DMS79 treated with DMSO at 0.1 percent for 48 hours (cell line): ENCODE measurements at places on chromosomes 3 and 15.

GRCh38 chr3:135982922-135983581, 17.5 kb downstream of the PPP2R3A start:
- DNase-seq, result no peak

- no peak for DNase-seq
Measured at GRCh38 chr15:76336254-76337058, at the start of gene ISL2. TSS of gene ISL2 (plus strand) at chr15:76336773. CDS start at chr15:76336884, 111 bp downstream.

- DNase-seq, result no peak
Measured at GRCh38 chr3:132332508-132332907, 15.3 kb downstream of the ACP3 start.

DNA sequence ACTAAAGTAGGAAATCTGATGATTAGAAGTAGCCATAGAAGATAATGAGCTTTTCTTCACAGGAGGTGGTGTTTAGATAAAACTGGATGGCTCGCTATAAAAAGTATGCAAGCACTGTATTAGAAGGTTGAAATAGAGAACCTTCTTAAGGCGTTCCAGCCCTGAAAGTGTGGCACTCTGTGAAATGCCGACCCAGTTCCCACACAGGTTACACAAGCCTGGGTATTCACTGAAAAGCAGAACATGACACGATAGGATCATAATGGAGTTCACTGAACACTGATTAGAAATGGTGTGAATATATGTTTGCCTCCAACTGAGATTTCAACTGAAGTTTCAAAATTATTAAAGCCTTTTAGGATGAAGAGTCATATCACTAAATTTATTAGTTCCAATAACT, 15.0 kb upstream of the LRRC34 start:
- DNase-seq, result no peak

- no peak for DNase-seq
Measured at GRCh38 chr15:39709941-39710340, 72.7 kb downstream of the FSIP1 start.

- DNase-seq, result no peak
Measured at GRCh38 chr15:29675791-29676301, 146.4 kb downstream of the TJP1 start.

- no peak for DNase-seq
Measured at GRCh38 chr15:35166730-35167359, 81.8 kb upstream of the NANOGP8 start.

GRCh38 chr3:147397155-147397874, 9.0 kb downstream of the ZIC4 start:
- no peak for DNase-seq

GRCh38 chr3:109382588-109382987, 45.2 kb upstream of the DPPA4 start:
- DNase-seq, result no peak

DNA sequence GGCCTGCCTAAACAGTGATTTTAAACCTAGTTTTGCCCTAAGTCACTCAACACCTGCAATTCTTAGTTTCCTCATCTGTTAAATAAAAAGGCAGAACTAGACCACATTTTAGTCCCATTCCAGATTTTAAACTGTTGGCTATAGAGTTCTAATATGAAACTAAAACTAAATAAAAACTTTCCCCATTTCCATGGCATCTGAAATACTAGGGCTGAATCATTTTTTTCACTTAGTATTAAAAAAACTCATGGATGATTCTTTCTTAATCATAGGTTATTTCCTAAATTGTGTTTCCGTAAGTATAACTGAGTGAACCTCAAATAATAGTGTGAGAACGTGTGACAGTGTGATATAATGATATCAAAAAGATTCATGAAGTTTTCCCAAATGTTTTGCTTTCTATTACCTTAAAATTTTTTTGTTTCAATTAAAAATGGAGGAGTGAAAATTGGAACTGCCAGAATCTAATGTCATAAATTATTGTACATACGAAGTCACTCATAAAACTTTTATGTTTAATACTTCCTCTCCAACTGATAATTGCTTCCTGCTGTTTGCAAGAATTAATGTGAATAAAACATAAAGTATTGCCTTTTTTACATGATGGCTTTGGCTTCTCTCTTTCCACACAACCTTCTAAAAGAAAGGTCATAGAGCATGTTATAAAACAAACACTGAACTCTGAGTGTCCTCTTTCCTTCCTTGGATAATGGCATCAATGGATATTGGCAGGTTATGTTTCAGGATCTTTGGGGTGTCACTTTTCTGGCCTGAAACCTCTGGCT, 315.1 kb upstream of the MME start:
- no peak for DNase-seq

DNA sequence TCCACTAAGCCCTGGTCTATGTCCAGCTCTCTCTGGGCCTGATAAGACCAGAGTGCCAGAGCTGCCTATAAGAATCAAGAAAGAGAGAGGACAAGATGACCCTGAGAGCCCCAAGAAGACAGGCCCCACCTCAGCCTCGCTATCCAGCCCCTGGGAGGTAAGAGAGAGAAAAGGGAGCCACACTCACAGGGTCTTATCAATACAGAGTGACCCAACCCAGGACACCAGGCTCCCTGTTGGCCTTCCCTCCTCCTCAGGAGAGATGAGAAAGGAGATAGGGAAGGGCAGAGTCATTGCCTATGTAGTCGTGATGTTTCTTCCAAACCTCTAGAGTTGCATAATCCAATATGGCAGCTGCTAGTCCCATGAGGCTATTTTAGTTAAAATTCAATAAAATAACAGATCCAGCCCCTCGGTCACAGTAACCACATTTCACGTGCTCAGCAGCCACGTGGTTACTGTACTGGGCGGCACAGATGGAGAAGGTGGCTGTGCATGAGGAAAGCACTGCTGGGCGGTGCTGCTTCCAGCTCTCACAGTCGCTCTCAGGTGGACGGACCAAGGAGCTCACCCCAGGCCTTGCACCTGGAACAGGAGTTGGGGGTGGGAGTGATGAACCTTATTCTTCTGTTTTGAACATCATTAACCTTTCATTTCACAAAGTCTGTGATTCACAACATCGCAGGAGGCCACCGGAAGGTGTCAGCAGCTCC, 525.8 kb downstream of the SHQ1 start:
- DNase-seq, result no peak

DNA sequence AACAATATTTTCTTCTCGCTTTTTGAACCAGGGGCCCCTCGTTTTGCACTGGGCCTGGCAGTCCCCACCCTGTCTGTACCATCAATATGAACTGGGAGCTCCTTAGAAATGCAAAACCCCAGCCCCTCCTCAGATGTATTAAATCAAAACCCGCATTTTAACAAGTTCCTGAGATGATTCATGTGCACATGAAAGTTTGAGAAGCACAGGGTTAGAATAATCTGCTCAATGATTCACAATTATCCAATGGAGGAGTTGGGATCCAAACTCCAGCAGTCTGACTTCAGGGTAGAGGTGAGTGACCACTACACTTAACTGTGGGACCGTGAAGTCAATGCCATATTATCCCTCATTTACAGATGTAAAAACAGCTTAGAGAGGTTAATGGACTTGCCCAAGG, 256.4 kb downstream of the IGSF11 start:
- no peak for DNase-seq

- DNase-seq, result no peak
Measured at GRCh38 chr15:73951601-73952000, 25.3 kb downstream of the LOXL1 start.

GRCh38 chr3:164524201-164524600, 554.1 kb downstream of the SI start:
- DNase-seq, result no peak

GRCh38 chr15:68592054-68592453, 13.3 kb downstream of the CORO2B start:
- no peak for DNase-seq

DNA sequence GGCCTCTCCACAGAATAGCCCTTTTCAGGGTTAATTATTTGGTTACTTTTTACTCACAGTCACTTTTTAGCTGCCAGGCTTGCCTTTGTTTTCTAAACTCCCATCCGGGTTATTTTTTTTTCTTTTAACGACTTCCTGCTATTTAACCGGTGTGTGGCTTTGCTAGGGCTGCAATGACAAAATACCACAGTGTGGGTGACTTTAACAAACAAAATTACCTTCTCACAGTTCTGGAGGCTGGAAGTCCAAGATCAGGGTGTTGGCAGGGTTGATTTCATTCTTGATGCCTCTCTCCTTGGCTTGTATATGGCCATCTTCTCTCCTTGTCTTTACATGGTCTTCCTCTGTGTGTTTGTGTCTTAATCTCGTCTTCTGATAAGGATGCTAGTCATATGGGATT, 91.5 kb downstream of the IL1RAP start:
- no peak for DNase-seq

GRCh38 chr3:128845778-128846485, 33.5 kb upstream of the ACAD9 start:
- DNase-seq, result no peak

DNA sequence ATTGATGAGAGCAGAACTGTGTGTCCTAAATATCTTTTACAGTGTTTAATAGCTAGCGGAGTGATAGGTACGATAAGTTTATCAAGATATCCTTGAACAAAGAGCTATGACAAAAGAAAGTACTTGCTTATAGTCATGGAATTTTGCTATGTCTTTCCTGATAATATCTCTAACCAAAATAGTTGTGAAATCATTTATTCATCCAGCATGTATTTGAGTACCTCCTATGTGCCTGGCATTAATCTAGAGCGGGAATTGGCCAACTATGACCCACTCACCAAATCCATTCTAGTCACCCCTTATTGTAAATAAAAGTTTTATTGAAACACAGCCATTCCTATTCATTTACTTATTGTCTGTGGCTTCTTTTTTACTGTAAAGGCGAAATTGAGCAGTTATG, 46.6 kb downstream of the ZFAND6 start:
- DNase-seq, result no peak
